Stimulated activated CD4-positive, alpha-beta T cell treated with anti-CD3 and anti-CD28 coated beads, TNF-alpha, amount 100 ng/mL, for 4 hours (primary cell): ENCODE measurements at places on chromosomes 3 and 15.

DNA sequence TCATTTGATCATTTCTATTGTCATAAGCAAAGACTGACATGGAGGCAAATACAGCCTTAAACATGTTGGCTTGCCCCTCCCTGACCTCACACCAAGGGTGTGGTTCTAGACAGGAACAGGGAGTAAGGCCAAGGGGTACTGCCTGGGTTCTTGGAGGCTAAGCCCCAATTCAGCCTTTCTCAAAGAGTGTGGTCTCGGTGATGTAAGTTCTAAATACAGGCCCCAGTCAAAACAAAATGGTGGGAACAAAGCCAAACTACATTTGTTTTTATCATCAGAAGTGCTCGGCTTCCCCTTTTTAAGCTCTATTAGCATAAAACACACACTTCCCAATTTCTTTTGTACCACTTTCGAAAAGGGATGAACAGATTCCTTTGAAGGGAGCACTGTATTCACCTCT is 129.5 kb downstream of the ATP8B4 start:
- DNase-seq: no peak

- no peak for DNase-seq
Observed at GRCh38 chr3:150080058-150080730, 109.5 kb upstream of the PFN2 start.

DNA sequence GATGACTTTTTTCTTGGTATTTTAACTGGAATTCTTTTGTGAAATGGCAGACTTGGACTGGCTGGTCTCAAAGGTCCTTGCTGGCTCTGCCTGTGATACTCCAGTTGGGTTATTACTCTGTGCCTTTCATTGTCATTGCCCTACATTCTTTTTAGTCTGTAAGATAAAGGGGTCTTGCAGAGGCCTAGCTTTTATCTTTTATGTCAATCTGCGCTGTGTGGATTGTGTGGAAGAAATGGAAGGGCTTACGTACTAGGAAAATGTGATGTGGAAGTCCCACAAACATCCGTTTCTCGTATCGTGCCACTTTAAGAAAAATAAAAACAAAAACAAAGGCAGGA is 8.7 kb upstream of the TMEM212 start:
- no peak for DNase-seq

DNA sequence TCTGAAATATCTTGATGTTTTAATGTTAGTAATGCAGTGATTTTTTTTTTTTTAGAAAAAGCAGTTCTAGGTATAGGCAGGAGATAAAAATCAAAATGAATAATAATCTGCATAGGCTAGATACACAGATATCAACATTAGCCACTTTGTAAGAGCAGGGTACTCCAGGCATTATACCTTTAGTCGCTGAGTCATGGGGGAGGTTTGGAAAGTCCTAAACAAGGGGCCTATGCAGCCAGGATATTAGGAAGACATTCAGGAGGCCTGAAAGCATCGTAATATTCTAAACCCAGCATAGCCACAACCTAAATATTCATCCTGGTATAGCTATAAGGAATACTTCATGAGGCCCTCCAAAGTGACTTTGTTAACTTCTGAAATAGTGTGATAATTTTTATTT is 258.1 kb upstream of the NECTIN3 start:
- DNase-seq: no peak

- DNase-seq: no peak
Observed at GRCh38 chr3:146077181-146077580, 83.8 kb downstream of the PLOD2 start.

GRCh38 chr3:152276681-152277080 is 8.0 kb downstream of the MBNL1 start:
- no peak for DNase-seq

DNA sequence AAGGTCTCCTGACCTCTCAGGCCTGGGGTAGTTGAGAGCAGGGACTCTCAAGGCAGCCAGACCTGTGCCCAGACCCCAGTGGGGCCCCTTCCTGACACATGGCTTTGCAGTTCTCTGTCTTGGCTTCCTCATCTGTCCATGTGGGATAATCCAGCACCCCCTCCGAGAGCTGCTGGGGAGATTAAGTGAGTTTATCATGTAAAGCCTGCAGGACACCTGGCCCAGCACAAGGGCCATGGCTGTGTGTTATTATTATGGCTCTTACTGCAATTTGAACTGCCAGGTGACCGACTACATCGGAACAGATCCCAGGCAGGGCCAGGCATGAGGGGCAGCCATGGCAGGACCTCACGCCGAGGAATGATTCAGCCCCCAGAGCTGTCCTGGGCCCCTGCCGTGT is 12.6 kb downstream of the DUSP7 start:
- no peak for DNase-seq

- no peak for DNase-seq
Observed at GRCh38 chr3:187011915-187012314, 81.6 kb downstream of the ST6GAL1 start.

DNA sequence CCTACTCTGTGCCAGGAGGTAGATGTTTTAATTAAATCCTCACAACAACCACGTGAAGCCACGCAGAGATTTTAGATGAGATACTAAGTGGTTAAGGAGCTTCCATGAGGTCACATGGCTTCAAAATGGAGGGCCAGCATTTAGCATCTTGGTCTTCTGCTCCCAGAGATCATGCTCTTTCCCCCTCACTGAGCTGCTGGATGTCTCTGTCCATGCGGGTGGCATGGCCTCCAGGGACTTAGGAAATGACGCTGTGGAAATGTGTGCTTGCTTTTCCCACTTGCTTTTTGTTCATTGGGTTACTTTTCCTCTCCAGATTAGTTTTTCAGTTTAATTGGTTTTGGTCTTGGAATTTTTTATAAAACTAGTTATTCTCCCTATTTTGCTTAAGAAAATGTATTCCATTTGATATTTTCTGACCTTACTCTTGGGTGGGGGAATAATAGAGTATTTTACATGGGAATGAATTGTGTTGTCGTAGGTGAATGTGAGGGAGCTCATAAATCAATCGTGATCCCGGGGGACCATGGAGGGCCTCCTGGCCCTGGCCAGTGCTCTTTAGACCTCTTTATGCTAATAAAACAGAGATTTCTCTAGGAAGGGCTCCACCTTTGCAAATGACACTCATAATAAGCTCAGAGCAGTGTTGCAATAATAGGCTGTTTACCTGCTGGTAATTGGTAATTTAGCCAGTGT is 376.0 kb upstream of the ONECUT1 start:
- DNase-seq: no peak
